A549 treated with CpdA at 1 μM for 4 hours (cell line): ENCODE measurements at places on chromosomes 6 and 20. TPM values are rescaled to one million over a fixed set of nuclear protein-coding genes. Genes with fewer than 3 reads are reported as not detected.

Gene RIPOR3
- total RNA-seq: 0.06 to 0.09 TPM in 2 of 5 replicates, not detected in the others

Gene SLC35F1
- 0.01 TPM in 1 of 5 replicates, not detected in the others for total RNA-seq

Gene SCUBE3
- total RNA-seq: 0.05 to 0.12 TPM (median 0.07 TPM) in 5 replicates

Gene C20orf141
- total RNA-seq: 0.22 to 0.55 TPM (median 0.35 TPM) in 4 of 5 replicates, not detected in the other

Gene CALHM5
- 0.05 to 0.08 TPM (median 0.06 TPM) in 5 replicates for total RNA-seq

Gene ELOVL4
- 1.5 to 2.0 TPM (median 1.7 TPM) in 5 replicates for total RNA-seq

Gene SLC24A3
- total RNA-seq: 0.02 to 0.04 TPM in 2 of 5 replicates, not detected in the others

Gene NEU1
- 25.3 to 37.2 TPM (median 30.6 TPM) in 5 replicates for total RNA-seq

Gene PGK2
- not detected in 5 replicates for total RNA-seq

Gene CFAP61
- 0.40 to 0.99 TPM (median 0.45 TPM) in 4 of 5 replicates, not detected in the other for total RNA-seq

Gene EYS
- 0.08 to 0.14 TPM in 2 of 5 replicates, not detected in the others for total RNA-seq

Gene ITCH
- 21.8 to 36.6 TPM (median 30.5 TPM) in 5 replicates for total RNA-seq

Gene PRDM13
- total RNA-seq: 0.72 to 1.1 TPM (median 1.0 TPM) in 5 replicates

Gene GTPBP2
- total RNA-seq: 15.8 to 21.8 TPM (median 19.1 TPM) in 5 replicates
